NCI-H1694 treated with DMSO at 0.1 percent for 48 hours (cell line): ENCODE measurements at places on chromosomes 3 and 15.

- DNase-seq = no peak
These were observed 22.3 kb downstream of the FANCD2OS start for GRCh38 chr3:10085738-10086137.

- DNase-seq = no peak
These were observed 116.9 kb downstream of the TP63 start for GRCh38 chr3:189748046-189748445.

DNA sequence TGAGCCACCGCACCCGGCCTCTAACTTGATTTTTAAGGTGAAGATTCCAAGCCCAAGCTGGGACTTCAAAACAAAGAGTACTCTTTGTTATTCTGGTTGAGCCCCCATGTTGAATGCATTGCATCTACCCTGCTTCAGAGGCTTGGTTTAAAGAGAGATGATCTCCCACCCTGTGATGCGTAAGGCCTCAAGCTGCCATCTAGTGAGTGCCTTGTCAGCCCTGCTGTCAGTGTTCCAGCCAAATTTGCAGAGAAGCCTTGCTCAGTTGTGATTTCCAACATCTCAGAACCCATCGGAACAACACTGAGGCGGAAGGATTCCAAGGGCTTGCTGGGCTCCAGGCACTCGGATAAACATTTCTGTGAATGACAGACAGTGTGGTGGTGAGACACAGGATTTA, 210.7 kb upstream of the RGMA start:
- DNase-seq = no peak

- DNase-seq = no peak
These were observed 30.1 kb downstream of the FAIM start for GRCh38 chr3:138638641-138639040.

- DNase-seq = no peak
These were observed 38.6 kb downstream of the CCDC80 start for GRCh38 chr3:112602217-112602838.

- no peak for DNase-seq
These were observed 12.1 kb downstream of the LACTB start for GRCh38 chr15:63133786-63134185.

GRCh38 chr15:65939901-65940617, 70.8 kb downstream of the RAB11A start:
- no peak for DNase-seq

DNA sequence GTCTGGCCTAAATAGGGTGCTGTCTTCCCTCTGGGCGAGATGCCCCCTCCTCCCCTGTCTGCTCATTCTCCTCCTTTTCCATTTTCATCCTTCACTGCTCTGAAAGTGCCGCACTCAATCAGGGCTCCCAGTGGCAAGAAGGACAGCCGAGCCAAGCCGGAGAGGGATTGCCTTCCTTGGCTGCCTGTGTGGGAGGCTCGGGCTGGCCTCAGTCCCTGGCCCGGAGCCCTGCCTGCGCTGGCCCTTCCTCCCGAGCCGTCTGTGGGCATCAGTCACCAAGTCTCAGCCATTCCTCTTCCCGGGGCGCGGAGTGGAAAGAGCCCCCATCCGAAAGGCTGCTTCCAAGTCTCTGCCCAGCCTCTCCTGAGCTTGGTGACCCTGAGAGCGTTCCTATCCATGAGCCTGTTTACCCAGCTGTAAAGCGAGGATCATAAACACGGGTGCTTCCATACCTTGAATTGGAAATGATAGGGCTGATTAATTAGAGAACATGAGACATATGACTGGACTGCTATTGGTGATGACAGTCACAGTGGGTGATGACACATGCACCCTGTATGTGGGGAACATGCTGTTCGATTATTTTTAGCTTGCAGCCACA, 59.1 kb upstream of the TLE3 start:
- DNase-seq = no peak

- no peak for DNase-seq
These were observed 75.6 kb downstream of the APBA2 start for GRCh38 chr15:28961391-28961790.

GRCh38 chr15:74865316-74865715, 7.8 kb downstream of the SCAMP2 start:
- no peak for DNase-seq

GRCh38 chr3:15007681-15008141, 57.4 kb downstream of the MRPS25 start:
- no peak for DNase-seq

DNA sequence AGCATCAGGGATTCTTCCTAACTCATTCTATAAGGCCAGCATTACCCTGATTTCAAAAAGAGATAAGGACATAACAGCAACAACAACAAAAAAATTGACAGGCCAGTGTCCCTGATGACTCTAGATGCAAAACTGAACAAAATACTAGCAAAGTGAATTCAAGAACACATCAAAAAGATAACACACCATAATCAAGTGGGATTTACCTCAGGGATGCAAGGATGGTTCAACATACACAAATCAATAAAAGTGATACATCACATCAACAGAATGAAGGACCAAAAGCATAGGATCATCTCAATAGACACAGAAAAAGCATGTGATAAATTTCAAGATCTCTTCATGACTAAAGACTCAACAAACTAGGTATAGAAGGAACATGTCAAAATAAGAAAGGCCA, 119.6 kb downstream of the STT3B start:
- no peak for DNase-seq

DNA sequence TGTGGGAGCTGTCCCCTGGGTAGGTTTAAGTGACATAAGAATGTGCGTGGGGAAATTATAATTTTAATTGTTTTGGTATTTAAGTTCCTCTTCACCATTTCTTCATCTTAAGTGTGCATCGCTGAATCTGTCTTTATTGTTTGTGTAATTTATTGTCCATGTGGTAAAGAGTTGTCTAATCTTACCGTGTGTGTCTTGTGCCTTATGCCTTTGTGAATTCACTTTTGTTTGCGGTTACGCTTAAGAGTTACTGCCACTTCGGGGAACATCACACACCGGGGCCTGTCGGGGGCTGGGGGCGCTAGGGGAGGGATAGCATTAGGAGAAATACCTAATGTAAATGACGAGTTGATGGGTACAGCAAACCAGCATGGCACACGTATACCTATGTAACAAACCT, 767 bp downstream of the WDR48 start:
- DNase-seq = no peak

DNA sequence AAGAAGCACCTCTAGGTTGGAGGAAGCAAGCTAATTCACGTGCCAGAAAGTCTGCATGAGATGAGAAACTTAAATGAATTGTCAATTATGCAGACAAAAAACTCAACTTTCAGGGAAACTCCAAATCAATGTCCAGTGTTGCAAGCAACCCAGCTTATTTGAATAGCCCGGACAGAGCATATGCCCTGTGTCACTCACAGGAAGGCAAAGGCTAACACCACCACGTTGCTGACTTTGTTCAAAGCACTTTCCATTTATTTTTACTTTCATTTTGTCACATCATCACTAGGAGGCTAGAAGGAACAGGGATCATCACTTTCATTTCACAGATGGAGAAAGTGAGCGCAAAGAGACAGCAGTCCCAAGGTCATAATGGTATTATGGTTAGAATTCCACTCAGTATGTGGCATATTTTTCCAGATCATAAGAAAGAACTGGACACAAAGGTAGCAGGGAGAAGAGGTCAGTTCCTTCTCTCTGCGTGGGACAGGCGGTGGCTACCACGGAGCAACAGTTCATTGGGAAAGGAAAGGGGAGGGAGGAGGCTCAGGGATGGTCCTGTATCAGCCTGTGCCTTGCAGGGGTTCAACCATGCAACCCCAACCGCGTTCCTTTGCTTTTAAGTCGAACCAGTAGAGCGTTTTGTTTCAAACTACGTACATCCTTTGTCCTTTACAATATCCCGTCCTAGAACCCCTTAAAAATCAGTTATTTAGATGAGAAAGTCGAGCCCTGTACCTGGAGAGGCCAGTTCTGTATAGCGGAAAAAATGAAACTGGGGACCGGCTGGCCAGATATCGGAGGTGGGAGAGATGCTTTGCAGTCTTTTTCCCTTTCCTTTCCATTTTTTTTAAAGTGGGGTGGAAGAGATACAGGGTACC, 1.1 kb downstream of the HEG1 start:
- peak; percentile 32 for DNase-seq

DNA sequence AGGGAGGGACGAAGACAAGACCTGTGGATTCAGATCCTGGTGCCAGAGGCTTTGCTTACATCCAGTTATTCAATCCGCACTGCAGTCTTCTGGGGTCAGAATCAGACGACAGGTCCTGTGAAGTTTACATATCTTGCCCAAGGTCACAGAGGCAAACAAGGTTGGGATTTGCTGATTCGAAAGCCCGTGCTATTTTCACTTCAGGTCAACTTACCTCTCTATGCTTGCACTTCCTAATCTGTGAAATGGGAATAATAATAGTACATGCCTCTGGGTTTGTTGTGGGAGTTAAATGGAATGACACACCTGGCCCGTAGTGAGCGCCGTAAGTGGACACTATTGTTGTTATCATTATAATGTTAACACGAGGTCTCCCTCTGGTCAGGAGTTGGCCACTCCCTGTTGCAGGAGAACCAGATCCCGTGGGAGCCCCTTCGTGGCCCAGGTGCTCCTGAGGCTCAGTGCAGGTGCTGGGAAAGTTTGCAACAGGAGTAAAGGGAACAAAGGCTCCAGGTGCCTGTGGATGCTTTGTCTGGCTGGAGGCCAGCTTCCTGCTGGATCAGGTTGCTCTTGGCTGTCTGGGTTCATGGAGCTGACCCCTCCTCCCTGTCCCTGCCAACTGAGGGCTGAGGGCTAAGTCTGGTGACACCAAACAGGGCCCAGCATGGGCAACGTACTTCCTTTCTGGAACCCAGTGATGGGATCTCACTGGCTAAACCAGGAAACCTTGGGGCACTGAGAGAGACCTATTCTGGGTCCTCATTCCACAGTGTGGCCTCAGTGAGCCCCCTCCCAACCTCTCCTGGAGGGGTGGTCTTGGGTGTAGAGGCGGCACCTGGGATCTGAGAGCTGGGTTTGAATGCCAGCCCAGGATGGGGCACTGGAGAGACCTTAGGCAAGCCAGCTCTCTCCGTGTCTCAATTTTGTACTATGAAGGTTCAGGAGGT, 40.1 kb upstream of the SEMA4B start:
- no peak for DNase-seq

DNA sequence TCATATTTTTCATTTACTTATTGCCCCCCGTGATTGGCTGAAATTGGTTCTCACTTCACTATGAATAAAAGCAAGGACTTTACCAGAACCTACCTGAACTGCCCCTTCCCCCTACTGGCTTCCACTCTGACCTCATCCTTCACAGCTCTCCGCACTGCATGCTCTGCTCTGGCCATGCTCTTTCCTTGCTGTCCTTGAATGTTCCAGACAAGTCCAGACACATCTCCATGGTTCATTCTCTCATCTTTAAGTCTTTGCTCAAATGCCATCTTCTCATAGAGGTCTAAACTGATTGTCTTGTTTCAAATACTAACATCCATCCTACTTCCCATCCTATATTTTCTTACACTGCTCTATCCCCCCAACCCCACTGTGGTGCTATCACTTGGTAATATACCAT, 129.4 kb downstream of the CHST2 start:
- no peak for DNase-seq

DNA sequence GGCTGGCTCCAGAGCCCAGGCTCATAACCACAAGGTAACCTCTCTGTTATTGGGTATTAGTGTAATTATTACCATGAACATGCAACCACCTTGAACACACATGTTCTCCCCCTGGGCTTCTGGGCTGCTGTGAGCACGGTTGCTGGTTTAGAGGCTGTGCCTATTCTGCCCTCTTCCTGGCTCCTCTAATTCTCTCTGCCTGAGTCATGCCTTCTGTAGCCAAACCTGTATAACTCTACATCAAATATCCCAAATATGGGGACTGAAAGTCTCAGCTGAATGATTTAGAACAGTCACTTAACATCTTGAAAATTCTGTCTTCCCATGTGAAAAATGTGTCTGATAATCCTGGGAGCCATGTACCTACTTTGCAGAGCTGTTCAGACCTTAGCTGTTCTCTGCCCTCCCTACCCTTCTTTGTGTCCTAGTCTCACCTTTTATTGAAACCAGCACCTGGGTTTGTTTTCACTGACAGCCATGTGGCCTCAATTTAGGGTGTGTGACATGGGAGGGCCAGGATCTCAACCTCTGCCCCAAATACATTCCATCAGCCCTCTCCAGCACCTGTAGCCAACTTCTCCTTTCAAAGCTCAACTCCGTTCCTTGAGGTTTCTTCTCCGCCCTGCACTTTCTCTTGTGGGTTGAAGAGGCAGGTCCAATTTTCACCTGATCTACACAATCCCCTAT, 60.7 kb downstream of the PDZRN3 start:
- no peak for DNase-seq

GRCh38 chr3:193452338-193452737, 73.8 kb upstream of the ATP13A5 start:
- peak; percentile 18 for DNase-seq

- no peak for DNase-seq
These were observed 93.8 kb downstream of the DNASE1L3 start for GRCh38 chr3:58116985-58117384.

GRCh38 chr3:13415997-13416793, 3.9 kb downstream of the NUP210 start:
- DNase-seq = no peak

DNA sequence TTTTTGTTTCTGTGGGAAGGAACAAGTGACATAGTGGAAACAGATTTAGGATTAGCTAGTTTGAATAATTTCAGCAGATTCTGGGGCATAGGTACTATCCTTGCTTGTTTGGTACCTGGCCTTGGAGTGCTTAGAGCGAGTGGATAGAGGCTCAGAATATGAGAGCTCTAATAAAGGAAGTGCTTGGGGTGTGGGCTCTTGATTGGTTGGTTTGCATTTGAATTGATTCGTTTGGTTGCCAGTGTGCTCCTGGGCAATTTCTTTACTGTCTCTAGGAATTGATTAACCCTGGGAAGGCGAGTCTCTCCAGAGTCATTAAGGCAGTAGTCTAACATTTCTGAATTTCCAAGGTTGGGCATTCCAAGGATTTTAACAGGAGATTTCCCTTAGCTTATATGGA, 98.0 kb downstream of the DTWD1 start:
- DNase-seq = no peak

- no peak for DNase-seq
These were observed 215.4 kb downstream of the GREM1 start for GRCh38 chr15:32933236-32933635.

GRCh38 chr3:152885076-152885475, 50.1 kb downstream of the P2RY1 start:
- DNase-seq = no peak

DNA sequence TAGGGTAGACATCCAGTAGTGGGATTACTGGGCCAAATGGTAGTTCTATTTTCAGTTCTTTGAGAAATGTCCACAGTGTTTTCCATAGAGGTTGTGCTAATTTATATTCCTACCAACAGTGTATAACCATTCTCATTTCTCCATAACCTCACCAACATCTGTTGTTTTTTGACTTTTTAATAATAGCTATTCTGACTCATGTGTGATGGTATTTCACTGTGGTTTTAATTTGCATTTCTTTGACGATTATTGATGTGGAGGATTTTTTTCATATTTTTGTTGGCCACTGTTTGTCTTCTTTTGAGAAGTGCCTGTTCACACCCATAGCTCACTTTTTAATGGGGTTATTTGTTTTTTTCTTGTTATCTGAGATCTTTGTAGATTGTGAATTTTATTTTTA, 125.2 kb downstream of the CFAP20DC start:
- no peak for DNase-seq

GRCh38 chr3:148615382-148615781, 82.3 kb upstream of the AGTR1 start:
- DNase-seq = no peak

- DNase-seq = no peak
These were observed 150.3 kb downstream of the RPLP1 start for GRCh38 chr15:69602921-69603320.

- DNase-seq = no peak
These were observed 116.1 kb downstream of the FAM43A start for GRCh38 chr3:194801461-194802432.
